ENCODE measurements at places on chromosomes 16 and 17.

DNA sequence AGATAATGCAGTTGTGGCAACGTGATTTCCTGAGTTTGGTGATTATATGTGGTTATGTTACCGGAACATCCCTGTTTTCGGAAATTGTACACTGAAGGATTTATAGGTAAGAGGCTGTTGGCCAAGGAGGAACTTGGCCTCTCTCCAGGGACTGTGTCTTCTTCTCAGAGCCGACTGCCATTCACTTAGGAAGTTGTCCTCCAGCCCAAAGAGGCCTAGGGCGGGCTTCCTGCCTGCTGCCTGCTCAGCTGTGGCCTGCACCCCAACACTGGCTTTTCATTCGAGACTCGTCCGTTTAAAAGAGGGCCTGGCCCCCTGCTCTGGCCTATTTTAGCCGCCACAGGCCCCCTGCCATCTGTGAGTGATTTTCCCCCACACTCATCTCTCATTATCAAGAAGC is 64.3 kb downstream of the ZDHHC7 start:
- DNase-seq: no peak

- no peak for DNase-seq
Measured at GRCh38 chr16:69490707-69491324, 66.4 kb downstream of the CYB5B start.

DNA sequence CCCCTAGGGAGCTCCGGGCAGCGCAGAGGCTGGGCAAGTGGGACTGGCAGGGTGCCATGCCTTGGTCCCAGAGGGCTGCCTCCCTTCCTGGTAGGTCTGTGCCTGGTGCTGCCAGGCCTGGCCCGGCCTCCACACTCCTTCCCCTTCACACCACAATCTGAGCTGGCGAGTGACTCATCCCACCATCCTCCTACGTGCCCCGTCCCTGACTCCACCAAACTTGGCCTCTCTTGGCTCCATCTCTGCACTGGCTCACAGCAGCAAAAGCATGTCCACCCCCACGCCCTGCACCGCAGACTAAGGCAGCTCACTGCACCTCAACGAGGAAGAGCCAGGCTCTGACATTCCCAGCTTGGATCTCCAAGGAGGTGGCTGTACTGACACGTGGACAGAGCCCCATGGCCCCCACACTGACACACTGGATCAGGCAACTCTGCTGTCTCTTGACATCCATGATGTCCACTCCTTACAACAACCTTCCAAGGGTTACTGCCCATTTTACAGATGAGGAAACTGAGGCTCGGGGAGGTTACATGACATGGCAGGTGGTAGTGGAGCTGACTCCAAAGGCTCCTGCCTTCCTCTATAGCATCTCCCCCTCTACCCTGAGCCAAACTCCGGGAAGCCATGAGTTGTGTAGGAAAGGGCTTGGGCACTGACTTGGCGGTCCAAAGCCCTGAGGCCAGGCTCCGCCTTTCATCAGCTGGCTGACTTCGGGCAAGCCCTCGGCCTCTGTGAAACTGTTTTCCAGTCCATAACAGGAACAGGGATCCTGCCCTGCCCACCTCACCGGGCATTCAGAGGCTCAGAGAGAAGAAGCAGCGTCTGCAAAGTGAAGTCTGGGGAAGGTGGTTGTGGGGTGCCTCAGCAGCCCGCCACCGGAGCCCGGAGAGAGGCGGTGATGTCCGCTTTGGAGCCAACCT is 20.1 kb upstream of the KRT19 start:
- DNase-seq: no peak

DNA sequence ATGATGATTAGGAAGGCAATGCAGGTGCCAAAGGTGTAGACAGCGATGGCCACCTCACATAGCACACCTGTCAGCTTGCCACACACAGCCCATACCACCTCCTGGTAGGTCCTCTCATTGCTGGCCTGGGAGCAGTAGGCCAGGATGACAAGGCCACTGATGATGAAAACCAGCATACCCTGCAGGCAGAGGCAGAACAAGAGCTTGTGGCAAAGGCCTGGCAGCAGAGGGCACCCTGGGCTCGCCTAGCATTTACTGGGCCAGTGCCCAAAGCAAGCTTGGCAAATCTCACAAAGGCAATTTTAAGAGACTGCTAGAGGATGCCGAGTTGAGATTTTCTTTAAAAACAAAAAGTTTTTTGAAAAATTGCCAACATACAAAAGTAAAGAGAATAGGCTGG is 5.9 kb downstream of the SLC38A7 start:
- no peak for DNase-seq

DNA sequence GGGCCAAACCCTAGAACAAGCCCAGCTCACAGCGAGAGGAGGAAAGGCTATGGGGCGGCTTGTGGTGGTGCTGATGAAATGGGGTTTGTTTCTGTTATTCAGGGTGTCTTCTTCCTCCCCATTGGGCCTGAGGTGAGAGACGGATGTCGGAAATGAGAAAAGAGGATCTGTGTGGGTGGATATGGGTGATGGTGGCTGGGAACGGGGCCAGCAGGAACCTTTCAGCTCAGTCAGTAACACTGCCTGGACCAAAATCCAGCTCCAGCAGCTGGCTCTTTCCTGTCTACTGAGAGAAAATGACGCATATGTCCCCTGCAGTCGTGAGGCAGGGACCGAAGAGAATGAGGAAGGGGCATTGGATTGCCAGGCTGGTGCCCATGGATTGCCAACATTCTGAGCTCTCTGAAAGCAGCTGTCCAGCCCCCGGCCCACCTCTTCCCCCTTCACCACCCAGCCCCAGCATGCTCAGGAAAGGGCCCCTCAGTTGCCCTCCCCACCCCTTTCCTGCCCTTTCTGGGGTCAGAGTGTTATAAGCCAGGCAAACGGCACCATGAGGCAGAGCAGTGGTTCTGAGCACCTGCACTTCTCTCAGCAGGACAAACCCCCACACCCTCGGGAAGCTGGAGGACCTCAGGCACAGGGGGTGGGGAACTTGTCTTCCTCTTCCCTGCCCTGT is 4.0 kb downstream of the MYH3 start:
- no peak for DNase-seq

- no peak for DNase-seq
Measured at GRCh38 chr16:12390074-12390605, 413.5 kb downstream of the CPPED1 start.

DNA sequence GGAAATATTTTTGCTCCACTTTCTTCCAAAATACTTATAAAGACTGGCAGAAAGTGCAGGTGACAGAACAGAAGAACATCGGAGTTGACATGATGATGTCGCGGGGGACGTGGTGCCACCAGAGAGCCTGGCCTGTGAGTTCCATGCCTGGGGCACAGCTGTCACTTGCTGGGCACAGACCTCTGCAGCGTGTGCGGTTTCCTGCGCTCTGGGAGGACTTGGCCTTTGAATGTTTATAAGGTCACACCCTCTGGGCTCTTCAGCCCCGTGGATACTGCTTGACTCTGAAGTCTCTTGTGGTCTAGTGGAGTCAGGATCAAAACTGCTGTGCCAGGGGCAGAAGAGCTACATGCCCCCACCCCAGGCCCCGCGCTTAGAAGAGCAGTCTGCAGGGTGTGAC is 357.9 kb downstream of the SLC39A11 start:
- peak; percentile 31 for DNase-seq

All from retina (tissue), 1 donor.